Naive B cell (primary cell): ENCODE measurements at places on chromosomes 1 and 21. TPM values are rescaled to one million over a fixed set of nuclear protein-coding genes. Genes with fewer than 3 reads are reported as not detected.

Gene ERICH3
- not detected for polyA plus RNA-seq

Gene DCDC2B
- polyA plus RNA-seq: not detected

Gene ANKRD34A
- 0.27 TPM for polyA plus RNA-seq

Gene DCST2
- polyA plus RNA-seq: not detected

Gene KIF17
- polyA plus RNA-seq: not detected

Gene PGLYRP4
- polyA plus RNA-seq: not detected

Gene KANK4
- not detected for polyA plus RNA-seq

Gene FOXD3
- polyA plus RNA-seq: not detected

Gene KLF17
- not detected for polyA plus RNA-seq

Gene CACNA1S
- not detected for polyA plus RNA-seq

Gene OR2L2
- polyA plus RNA-seq: 0.16 TPM

Gene CFAP74
- not detected for polyA plus RNA-seq

Gene PPIAL4G
- polyA plus RNA-seq: not detected

Gene OLIG2
- not detected for polyA plus RNA-seq

Gene IGSF21
- not detected for polyA plus RNA-seq

Gene HES2
- not detected for polyA plus RNA-seq

Gene NCMAP
- polyA plus RNA-seq: not detected

Gene SPATA17
- polyA plus RNA-seq: not detected

Gene SLC25A34
- 0.73 TPM for polyA plus RNA-seq

Gene RGS4
- polyA plus RNA-seq: not detected

Gene CYP2J2
- 0.43 TPM for polyA plus RNA-seq

Gene AMY2B
- polyA plus RNA-seq: not detected

Gene FPGT
- 7.1 TPM for polyA plus RNA-seq

Gene RAP1A
- 35.8 TPM for polyA plus RNA-seq

Gene NCAM2
- not detected for polyA plus RNA-seq

Gene C1orf141
- polyA plus RNA-seq: not detected

Gene FCRLB
- polyA plus RNA-seq: 3.9 TPM

Gene SORT1
- polyA plus RNA-seq: 0.16 TPM
